GM19239 (cell line): ENCODE measurements at places on chromosomes 1 and 21.

- no peak for DNase-seq
Observed at GRCh38 chr1:45796946-45797345, 6.5 kb upstream of the MAST2 start.

DNA sequence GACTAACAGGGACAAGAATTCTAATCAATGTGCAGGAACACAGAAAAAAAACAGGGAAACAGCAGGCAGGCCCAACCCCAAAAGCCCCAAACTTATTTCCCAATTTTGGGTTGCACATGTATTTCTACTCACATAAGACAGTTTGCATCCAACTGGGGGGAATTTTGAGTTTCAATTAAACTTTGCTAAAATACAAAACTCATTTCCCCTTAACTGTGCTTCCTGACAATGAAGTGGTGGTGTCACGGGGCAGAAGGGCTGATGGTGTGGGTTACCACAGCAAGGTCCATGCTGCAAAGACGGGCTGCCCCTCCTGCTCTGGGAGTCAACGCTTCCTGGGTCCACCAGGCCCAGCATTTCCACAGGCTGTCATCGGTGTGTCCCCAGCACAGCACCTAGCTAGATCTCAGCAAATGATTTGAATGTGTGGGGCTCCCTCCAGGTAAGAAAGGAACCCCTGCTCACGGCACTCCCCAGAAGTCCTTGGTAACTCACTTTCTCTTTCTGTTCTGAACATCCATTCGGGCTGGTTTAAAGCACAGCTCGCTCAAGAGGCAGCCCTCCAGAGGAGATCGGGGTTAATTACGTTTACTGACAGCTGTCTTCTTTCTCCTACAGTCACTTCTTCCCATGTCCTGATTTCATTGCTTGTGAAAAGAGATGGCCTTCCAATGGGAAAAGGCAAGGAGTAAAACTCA lies 27.4 kb downstream of the HIVEP3 start:
- peak; percentile 67 for DNase-seq

DNA sequence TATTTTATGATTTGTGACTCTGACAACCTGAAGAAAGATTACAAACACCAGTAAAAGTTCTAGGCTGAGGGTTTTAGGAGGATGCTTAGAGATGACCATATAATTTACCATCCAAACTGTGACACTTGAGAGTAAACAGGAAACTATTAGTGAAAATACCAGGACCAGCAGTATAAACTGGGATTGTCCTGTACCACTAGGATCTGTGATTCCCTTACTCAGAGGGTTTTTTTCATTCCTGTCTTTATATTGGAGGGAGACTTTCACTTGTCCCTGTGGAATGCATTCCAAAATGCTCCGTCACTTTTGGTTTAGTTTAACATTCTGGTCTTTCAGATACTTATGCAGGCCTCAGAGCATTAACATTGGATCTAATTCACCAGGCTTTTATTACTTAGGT lies 482.9 kb downstream of the PTBP2 start:
- no peak for DNase-seq

DNA sequence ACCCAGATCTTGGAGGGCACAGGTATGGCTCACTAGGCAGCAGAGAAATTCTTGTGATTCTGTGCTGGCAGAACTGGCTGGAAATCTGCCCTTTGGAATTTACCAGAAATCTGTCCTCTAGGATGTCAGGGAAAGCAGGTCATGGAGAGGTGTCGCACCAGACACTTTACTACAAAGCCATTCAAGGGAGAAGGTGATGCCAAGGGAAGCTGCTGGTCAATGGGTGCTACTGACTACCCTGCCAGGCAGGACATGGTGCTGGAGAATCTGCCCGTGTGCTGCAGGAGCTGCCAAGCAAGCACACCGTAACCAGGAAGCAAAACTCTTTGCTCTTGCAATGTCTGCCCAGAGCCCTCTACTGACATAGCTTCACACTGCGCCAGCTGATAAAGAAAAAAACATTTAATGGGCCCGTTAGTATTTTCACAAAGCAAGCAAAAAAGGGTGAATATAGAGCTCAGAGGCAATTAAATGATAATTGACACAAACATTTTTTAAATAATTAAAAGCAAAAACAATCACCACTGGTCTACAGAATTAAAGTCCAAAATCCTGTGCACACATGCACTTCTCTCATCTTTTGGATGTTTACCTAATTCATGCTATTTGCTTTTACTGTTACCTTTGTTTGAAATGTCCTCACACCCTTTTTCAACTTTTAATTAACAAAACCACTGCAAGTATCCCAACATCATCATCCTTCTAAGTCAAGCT lies 7.2 kb upstream of the FBXO28 start:
- peak; percentile 42 for DNase-seq

DNA sequence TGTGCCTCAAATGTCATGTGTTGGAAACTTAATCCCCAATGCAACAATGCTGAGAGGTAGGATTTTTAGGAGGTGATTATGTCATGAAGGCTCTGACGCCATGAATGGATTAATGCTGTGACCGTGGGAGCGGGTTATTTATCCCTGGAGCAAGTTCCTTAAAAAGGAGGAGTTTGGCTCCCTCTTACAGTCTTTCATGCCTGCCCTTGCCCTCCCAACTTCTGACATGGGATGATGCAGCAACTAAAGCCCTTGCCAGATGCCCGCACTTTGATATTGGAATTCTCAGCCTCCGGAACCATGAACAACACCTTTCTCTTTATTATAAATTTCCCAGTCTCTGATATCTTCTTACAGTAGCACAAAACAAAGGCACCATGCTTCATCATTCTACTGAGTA lies 685.3 kb upstream of the CHRM3 start:
- no peak for DNase-seq

GRCh38 chr1:236509647-236510401 lies 14.0 kb upstream of the LGALS8 start:
- no peak for DNase-seq

GRCh38 chr1:180386745-180387367 lies 115.5 kb downstream of the ACBD6 start:
- no peak for DNase-seq

- DNase-seq: no peak
Observed at GRCh38 chr1:2990376-2991115, 30.7 kb upstream of the ACTRT2 start.

DNA sequence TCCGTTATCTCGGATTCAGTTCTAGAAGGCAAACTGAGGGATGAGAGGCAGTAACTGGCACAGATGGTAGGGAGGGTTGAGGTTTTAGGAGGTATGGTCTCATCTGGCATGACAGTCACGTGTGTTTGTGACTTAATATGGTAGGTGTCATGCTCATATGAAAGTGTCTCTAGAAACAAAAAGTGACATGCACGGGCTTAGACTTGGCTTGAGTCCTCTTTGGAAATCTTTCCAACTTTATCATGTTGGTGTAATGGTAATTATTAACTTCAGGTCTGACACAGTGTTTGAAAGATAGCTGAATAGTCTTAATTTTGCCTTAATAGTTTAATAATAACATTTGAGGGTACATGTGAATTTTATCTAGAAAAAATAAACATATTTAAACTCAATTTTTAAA lies 218.1 kb downstream of the FMN2 start:
- no peak for DNase-seq

DNA sequence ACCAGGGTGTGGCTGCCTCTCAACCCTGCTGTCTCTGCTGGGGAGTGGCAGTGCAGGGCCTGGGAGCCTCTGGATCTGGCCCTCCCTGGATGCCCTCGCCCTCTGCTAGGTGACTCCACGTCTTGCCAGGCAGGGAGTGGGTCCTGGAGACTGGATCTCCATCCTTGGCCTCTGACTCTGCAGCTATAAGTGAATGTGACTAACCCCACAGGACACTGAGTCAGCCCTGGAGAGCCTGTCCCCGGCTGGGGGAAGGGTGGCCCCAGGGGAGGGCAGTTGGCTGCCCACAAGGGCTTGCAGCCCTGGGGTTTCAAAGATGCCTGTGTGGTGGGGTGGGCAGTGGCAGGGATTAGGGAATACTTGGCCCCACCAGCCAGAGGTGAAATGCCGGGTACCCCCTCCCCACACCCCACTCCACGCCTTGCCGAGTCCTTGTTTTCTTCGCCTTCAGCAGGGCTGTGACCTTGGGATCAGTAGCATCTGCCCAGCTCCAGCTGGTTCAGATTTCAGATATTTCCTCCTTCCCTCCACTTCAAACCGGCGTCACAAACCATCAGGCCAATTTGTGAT lies 1.9 kb upstream of the MYBPH start:
- DNase-seq: no peak

- no peak for DNase-seq
Observed at GRCh38 chr1:166869318-166870099, 6.6 kb downstream of the TADA1 start.

- DNase-seq: no peak
Observed at GRCh38 chr1:191151321-191151807, 673.7 kb upstream of the BRINP3 start.

GRCh38 chr21:42784276-42784675 lies 95.1 kb downstream of the WDR4 start:
- DNase-seq: no peak

- DNase-seq: no peak
Observed at GRCh38 chr1:24909388-24909898, 20.6 kb downstream of the RUNX3 start.

DNA sequence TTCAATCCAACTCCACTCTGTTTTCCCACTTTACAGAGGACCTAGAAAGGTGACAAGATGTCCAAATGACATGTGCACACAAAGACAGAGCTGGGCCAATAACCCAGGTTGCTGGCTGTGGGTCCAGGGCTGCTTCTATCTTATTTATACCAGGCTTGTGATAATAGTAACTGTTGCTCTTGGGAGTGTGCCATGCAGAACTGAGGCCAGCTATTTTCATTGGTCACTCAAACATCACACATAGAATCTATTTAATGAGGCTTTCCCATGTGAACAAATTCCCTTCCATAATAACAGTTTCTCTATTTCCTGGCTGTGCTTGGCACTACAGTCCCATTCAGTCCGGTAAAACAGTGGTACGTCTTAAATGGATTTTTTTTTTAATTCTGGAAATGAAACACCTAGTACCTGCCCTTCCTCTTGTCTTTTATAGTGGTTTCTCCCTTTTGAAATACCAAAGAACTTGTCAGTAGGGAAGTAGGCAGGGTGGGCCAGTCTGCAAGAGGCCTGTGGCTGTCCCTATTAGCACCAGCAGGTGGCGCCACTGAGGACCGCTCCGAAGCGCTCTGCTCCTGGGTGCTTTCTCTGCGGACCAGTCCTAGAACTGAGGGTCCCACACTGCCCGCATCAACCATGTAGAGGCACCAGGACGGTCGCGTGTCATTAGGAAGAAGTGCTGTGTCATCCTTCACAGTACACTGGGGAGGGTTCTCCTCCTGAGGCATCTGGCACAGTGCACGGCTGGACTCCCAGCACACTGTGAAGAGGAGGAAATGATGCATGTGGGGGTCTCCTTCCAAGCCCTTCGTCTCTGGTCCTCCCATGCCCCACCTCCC lies 52.1 kb downstream of the GPR161 start:
- peak; percentile 59 for DNase-seq

GRCh38 chr1:192811006-192811405 lies 2.2 kb downstream of the RGS2 start:
- no peak for DNase-seq
